ENCODE measurements at places on chromosomes 13 and 19.

- DNase-seq, result peak; percentile 80
Observed at GRCh38 chr19:2016041-2016807, 710 bp upstream of the BTBD2 start.

DNA sequence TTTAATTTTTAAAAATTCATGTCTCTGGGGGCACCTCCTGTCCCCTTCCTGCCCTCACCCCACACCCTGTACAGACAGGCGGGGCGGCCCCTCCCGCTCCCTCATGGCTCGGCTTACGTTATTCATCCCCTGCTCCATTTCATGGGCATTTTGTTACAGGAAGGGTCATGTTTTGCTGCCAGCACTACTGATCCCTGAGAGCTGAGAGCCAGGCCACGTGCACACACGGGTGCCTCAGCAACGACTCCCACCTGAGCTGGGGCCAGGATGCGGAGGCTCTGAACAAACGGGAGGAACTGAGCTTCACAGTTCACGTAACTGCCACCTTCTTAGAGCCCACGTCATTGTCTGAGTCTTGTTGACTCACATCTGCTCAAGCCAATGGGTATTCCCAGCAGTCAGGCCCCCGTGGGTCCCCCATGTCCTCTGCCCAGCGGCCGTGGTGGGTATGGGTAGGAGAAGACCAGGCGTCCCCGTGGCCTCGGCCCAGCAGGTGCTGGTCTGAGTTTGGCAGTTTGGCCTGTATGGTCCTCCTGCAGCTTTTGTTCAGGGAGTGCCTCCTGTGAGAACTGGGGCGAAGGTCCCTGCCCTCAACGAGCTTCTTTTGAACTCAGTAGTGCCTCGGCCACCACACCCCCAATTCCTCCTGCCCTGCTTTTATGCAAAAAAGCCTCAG is 16.4 kb upstream of the TMEM255B start:
- no peak for DNase-seq

- no peak for DNase-seq
Observed at GRCh38 chr19:39864118-39864517, 17.9 kb upstream of the FBL start.

- no peak for DNase-seq
Observed at GRCh38 chr13:36774931-36775330, 44.1 kb upstream of the RFXAP start.

DNA sequence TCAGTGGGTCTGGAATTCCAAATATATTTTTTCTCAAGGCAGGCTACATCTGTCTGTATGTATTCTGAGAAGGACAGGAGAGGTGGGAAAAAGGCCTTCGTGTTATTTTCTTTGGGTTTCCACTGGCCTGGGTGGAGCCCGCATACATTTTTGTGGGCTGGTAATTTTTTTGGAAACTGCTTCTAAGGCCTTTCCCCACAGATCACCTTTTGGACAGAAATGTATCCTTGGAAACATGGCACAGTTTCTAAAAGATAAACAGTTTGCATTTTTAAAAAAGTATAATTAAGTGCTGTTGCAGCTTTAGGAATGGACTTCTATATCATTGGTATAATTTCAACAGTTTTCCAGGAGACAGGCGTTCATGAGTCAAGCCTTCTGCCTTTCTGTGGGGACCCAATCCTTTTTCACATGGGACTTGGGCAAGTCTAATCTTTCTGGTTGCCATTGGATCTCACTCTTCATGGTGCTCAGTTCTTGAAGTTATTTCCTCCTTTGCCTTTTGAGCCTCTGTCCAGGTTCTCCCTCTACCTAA is 8.9 kb downstream of the RFX2 start:
- DNase-seq, result no peak

DNA sequence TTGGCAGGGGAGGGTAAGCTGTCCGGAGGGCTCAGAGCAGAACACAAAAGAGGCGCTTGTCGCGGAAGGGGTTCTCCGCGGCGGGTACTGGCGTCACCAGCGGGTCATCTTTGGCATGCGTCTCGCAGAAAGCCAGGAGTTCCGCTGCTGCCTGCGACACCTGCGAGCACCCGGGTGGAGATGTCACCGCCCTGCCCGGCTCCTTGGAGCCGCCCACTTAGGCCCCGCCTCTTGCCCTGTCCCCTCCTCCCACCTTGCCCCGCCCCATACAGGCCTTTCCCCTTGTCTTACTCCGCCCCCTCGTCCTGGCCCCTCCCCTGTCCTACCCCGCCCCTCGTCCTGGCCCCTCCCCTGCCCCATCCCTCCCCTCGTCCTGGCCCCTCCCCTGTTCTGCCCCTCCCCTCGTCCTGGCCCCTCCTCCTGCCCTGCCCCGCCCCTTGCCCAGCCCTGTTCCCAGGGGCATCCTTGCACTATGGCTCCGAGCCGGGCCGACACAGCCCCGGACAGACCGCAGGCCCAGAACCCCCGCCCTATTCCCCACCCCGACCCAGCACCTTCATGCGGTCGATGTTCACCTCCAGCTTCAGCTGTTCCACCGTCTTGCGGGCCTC is 1.9 kb downstream of the GNG8 start:
- peak; percentile 94 for DNase-seq

DNA sequence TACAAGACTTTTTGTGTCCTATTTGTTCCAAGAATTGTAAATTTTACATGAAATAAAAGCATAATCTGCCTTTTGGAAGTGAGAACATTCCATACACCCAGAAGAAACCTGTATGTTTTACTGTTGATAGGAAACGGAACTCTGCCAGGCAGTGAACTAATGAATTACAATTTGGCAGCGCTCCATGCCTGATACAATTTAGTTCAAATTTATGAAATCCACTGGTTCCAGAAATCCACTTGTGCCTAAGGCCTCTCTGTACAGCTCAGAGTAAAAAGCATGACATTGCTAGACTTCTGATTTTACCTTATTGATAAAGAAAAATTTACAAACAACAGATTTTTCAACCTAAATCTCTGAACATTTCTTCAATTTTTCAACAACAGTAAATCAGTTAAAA is 78.1 kb downstream of the PCDH9 start:
- no peak for DNase-seq

- DNase-seq, result peak; percentile 26
Observed at GRCh38 chr19:632579-633067, 714 bp downstream of the POLRMT start.

DNA sequence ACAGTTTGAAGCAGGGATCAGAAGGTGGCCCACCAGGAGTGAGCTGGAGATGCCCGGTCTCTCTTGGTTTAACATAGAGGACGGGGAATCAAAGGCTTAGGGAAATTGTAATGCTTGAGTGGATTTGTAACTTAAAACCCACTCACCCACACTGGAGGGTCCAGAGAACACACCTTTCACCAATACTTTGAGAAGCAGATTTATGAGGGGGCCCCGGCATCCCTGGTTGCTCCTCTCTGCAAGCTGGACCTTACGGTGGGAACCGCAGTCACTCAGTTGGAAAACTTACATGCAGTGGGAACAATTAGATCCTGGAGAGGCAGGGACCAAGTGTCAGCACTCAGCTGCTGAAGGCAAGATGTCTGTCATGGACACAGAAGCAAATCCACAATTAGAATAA is 20.5 kb downstream of the PPP5C start:
- no peak for DNase-seq

- DNase-seq, result no peak
Observed at GRCh38 chr19:15544970-15545369, 36.6 kb downstream of the CYP4F22 start.

DNA sequence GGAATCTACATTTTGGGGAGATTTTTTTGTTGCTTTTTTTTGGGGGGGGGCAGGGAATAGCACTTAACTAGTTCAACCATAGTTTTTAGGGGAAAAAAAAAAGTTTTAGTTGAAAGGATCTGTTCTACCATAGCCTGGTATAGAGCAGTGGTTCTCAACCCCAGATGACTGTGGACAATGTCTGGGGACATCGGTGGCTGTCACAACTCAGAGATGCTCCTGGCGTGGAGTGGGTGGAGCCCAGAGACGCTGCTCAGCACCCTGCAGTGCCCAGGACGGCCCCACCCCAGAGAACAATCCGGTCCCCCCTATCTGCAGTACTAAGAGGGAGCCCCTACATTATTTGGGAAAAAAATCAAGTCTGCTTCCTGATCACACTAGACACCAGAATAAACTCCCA is 8.3 kb downstream of the GNG7 start:
- DNase-seq, result no peak

- DNase-seq, result no peak
Observed at GRCh38 chr13:85657942-85658341, 141.3 kb downstream of the SLITRK6 start.

DNA sequence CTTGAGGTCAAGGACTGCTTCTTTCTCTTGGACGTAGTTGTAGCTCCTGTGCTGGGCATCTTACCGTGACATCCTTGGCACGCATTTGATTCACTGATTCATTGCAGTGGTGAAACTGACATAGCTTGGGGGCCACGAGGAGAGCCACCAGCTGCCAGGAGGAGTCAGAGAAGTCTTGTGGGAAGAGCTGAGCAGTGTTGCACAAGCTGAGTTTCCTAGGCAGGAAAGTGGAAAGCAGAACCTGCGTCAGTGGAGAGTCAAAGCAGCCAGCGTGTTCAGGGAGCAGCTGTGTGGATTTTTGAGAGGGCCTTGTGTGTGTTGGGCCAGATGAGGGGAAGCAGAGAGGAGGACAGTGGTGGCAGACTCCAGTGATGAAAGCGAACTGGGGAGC is 5.3 kb upstream of the GPR183 start:
- DNase-seq, result no peak

DNA sequence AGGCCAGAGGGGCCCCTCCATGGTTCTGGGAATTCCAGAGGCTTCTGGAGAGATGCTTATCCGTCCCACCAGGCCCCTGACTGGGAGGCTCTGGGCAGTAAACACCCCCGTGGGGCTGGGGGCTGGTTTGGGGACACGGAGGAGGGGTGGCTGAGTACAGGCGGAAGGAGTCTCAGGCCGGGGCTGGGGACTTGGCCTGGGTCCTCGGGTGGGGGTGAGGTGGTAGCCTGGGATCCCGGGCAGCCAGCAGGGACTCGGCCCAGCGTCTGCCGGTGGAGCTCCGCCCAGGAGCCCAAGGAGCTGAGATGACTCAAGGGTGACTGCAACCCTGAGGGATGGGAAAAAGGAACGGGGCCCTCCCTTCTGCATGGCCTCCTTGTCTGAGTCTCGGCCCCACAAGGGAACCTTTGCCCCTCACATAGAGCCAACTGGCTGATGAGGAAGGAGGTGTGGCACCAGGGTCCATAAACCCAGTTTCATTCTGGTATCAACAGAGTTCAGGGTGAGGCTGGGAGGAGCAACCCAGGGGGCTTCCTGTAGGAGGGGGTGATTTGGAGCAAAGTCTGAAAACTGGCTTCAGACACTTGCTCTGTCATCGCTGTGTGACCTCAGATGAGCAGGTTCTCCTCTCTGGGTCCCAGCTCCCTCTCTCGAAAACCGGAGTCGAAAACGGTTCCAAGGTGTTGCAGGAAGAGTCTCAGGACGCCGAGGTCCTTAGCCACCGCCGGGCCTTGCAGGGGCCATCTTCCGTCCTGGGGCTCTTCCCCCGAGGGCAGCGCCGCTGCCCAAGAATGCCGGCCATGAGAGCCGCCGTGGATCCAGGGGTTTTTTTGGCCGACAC is 809 bp downstream of the MISP start:
- no peak for DNase-seq

DNA sequence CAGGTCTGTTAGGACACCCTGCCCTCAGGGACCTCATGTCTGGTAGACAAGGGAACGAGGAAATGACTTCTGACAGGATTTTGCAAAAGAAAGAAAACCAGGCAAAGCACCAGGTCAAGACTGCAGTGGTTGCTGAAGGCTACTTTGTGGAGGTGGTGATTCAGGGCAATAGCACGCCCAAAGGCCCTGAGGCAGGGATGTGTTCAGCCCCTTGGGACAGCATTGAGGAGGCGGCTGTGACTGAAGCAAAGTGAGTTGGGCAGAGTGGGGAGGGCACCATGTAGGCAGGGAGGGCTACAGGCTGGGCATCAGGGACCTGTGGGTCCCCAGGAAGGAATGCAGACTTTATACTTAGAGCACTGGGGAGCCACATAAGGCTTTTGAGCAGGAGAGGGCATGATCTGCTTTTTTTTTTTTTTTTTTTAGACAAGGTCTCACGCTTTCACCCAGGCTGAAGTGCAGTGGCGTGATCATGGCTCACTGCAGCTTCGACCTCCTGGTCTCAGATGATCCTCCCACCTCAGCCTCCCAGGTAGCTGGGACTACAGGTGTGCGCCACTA is 10.8 kb upstream of the HOMER3 start:
- no peak for DNase-seq

DNA sequence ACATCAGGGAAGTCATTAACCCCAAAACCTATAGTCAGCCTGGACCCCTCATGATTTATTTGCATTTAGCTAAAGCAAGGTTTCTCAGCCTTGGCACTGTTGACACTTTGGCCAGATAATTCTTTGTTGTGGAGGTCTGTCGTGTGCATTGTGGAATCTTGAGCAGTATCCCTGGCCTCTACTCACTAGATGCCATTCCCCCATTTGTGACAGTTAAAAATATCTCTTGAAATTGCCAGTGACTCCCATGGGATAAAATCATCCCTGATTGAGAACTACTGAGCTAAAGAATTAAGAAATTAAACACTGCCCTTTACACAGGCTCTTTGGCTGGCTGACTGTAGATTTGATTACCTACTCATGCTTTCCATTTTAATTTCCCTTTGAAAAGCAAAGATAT is 102.7 kb downstream of the LMO7 start:
- DNase-seq, result no peak

DNA sequence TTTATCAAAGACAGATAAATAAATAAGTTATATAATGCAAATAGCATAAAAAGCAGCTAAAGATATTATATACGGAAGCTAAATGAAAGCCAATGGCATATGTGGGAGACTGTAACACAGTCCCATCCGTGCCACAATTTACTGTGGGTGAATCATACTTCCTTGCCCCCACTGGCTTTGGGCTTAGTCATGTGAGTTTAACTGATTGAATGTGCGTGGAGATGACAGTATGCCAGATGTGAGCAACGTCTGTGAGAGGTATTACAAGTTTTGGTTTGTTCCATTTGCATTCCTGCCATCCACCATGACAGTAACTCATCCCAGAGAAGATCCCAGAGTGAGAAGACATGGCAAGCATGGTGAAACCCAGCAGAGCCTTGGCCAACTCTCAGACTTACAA is 340.0 kb downstream of the SUCLA2 start:
- DNase-seq, result no peak

GRCh38 chr13:43196086-43196621 is 172.8 kb downstream of the DNAJC15 start:
- DNase-seq, result no peak

- peak; percentile 72 for DNase-seq
Observed at GRCh38 chr19:18014197-18014596, 6.2 kb downstream of the ARRDC2 start.

DNA sequence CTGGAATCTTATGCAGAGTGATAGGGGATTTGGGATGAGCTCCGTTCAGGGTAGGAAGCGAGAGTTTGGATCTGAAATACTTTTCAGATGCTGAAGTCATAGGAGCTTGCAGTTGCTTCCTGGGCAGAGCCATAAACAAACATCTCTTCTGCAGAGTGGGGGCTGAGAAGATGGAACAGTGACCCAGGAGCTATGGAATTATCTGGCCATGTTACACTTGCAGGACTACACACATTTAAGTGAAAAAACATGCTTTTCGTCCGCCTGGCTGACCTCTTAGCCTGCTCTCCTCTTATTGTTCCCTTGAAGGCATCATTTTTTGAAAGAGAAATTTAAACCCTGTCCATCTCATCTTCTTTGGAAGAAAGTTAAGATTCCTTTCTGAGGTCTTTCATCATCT is 40.7 kb downstream of the PSG11 start:
- DNase-seq, result no peak

- no peak for DNase-seq
Observed at GRCh38 chr13:101881593-101881992, 429.1 kb downstream of the ITGBL1 start.

Data from activated CD4-positive, alpha-beta T cell treated with anti-CD3 and anti-CD28 coated beads, Interleukin-2, amount 10 ng/mL, durations not matched to agents 7 days and 5 days (primary cell).